ENCODE measurements at places on chromosomes 2 and 18.

DNA sequence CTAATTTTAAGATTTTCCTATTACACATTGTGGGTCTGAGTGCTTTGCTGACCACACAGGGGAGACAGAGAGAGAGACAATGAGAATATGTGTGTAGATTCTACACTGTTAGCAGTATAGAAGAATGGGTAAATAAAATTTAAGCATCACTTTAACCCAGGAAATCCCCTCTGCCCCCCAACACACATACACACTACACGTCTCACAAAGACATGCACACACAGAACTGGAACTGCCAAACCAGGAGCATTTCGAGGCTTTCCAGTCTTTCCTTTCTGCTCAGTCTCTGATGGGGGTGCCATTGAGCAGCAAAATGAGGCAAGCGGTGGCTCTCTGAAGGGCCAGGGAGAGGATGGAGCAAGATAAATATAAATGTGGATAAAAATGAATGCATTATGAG, 2.5 kb downstream of the MERTK start:
- DNase-seq, result no peak

DNA sequence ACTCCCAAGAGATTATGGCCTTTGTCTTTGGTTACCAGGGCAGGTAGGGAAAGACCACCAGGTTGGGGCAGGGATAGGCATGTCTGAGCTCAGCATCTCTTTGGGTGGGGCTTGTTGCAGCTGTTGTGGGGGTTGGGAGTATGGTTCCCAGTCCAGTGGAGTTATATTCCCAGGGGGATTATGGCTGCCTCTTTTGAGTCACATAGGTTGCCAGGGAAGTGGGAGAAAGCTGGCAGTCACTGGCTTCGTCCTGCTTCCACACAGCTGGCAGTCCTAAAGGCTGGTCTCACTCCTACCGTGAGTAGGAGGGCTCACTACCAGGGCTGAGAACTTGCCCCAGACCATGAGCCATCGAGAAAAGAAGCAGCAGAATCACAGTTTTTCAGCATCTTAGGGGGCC, 79.1 kb downstream of the LYPD6 start:
- DNase-seq, result no peak

DNA sequence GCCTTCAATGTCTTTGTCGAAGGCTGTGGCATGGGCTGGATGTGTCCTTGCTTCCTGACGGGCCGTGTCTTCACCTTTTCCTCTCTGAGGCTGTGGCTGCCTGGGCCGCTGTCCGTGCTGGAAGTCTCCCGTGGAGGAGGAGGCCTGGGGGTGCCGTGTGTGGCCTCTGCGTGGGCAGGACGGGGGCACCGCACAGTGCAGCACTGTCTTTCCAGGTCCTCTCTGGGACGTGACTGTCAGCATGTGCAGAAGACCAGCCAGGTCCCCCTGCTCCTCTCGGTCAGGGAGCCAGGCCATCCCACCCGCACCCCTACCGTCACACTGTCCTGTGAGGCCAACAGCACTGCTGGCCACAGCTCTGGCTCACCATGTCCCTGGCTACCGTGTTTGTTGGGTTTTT, 64.4 kb upstream of the ZNF236 start:
- DNase-seq, result no peak

DNA sequence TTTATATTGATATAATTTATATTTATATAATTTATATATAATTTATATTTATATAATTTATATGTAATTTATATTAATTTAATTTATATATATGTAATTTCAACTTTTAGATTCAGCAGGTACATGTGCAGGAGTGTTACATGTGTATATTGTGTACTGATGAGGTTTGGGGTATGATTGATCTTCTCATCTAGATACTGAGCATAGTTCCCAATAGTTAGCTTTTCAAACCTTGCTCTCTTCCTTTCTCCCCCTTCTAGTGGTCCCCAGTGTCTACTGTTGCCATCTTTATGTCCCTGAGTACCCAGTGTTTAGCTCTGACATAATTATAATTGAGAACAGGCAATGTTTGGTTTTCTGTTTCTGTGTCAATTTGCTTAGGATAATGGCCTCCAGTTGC, 1335.3 kb upstream of the CDH2 start:
- DNase-seq, result no peak

DNA sequence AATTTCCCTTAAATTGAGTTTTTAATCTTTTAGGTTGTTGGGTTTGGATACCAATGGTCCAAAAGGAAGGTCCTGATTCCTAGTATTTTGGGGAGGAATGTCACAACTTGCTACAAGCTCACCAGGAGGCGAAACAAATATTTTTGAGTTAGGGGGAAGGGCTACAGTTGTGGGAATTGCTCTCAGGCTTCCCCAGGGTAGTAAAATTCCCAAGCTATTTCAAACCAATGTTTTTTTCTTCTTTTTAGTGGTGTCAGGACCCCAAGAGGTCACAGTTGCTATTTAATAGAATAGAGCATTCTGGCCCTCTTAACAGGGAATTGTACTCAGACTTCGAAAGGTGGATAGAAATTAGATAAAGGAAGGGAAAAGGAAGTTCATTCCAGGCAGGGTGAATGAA, 68.5 kb upstream of the ST3GAL5 start:
- no peak for DNase-seq

GRCh38 chr2:101864426-101864825, 127.3 kb upstream of the IL1R2 start:
- DNase-seq, result no peak

DNA sequence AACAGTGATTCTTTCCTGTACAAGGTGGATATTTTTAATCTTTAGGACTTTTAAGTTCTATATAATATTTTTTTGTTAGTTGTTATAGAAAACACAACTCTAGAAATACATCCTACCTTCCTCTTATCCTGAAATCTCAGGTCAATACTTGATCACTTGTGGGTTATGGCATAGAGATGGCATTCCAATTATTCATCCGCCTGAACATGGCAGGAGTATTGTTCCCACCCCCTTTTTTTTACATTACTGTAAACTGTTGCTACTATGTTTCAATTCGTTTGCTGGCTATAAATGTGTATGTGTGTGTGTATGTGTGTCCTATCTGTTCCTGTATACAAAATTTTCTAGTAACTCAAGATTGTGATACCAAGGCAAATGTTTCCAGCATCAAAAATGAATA, 43.3 kb upstream of the FN1 start:
- DNase-seq, result no peak

GRCh38 chr2:1856475-1856874, 112.2 kb upstream of the PXDN start:
- DNase-seq, result no peak

- DNase-seq, result no peak
Measured at GRCh38 chr2:63406641-63407040, 181.6 kb downstream of the WDPCP start.

GRCh38 chr2:120935339-120936313, 200.0 kb downstream of the GLI2 start:
- no peak for DNase-seq
